ENCODE measurements at places on chromosomes 16 and 17.
A peak's percentile ranks its signal among the peaks of the same experiment; 100 is the strongest.

DNA sequence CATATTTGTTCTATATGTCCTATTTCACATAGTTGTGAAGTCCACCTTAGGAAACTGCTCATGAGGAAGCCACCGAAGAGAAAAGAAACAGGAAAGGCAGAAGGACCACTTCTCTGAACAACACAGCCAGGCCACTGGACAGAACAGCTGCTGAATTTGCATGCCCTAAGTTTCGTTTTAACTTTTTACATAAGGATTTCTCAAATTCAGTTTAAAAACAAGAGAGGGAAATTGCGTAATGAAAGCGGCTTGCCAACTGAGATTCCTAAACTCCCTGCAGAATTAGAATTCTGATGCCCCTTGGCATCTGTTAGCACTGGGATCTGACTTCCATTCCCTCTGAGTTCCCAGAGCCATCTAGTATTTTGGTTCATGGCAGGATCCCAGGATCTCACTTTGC lies 5.0 kb upstream of the CCL8 start:
- no peak for DNase-seq

DNA sequence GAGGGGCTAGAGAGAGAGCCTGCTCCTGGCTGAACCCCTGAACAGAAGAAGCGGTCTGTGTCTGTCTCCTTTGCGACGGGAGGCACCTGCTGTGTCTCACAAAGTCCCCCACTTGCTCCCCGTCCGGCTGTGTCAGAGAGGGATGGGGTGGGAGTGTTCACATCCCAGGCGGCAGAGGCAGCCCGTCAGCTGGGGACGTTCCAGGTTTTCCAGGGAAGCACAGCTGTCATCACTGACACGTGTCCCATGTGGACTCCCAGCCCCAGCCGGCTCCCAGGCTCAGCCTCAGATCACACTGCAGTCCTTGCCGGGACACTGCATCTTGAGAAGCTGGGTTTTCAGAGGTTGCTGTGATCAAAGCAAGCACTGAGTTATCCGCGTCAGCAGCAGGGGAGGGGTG lies 1.6 kb downstream of the TELO2 start:
- no peak for DNase-seq

DNA sequence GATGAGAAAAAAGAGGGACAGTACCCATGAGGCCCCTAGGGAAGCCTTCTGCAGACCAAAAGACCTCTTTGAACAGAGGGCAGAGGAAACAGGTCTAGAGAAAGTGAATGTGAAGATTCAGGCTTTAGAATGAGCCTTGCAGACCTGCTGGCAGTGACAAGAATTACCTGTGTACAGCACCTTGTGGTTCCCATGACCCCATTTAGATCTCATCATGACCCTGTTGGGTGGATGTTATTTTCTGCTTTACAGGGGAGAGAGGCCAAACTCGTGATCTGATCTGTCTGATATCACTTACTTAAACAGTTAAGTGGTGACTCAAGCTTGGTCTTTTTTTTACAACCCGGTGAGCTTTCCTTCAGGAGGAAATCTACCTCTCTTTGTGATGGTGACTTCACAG lies 81.9 kb downstream of the UTP18 start:
- no peak for DNase-seq

DNA sequence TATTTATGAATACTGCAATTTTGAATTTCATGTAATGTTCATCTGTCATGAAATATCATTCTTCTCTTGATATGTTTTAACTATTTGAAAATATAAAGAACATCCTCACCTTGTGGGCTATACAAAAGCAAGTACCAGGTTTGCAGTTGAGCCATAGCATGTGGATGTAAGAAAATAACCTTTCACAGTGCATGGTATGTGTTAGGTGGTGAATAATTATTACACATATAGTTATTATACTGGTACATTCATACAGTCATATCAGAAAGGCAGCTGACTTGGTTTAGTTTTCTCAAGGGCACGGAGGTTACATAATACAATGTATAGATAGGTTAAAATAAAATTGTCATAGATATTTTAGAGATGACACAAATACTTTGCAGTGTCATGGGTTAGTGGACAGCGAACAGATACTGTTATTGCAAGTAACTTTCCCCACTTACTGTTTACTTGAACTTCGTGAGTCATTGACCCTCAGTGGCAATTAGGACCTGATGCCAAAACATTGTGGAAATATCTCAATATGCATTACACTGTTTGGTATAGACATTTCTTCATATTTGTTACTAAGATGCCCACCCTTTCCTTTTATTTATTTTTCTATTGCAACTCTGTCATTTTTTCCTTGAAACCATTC lies 445.4 kb upstream of the GOT2 start:
- no peak for DNase-seq

- no peak for DNase-seq
Observed at GRCh38 chr17:55666806-55667205, 55.9 kb downstream of the TMEM100 start.

GRCh38 chr17:76106703-76107102 lies 3.1 kb upstream of the EXOC7 start:
- DNase-seq: no peak

- DNase-seq: no peak
Observed at GRCh38 chr17:55694286-55694910, 28.3 kb downstream of the TMEM100 start.

- DNase-seq: no peak
Observed at GRCh38 chr17:77442976-77443747, 302.4 kb downstream of the SEC14L1 start.

DNA sequence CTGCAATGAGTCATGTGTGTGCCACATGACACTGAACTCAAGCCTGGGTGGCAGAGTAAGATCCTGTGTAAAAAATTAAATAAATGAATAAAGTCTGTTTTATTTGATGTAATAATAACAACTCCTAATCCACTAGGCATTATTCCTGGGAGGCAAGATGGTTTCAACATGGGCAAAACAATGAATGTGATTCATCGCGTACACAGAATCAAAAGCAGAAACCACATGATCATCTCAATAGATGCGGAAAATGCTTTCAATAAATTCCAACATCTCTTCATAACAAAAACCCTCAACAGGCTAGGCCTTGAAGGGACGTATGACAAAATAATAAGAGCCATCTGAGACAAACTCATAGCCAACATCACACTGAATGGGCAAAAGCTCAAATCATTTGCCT lies 195.4 kb downstream of the CDH11 start:
- DNase-seq: no peak

GRCh38 chr17:10295728-10296343 lies 77.0 kb downstream of the MYH13 start:
- DNase-seq: no peak

GRCh38 chr16:49463529-49463928 lies 89.9 kb downstream of the C16orf78 start:
- peak; percentile 68 for DNase-seq

GRCh38 chr17:4407851-4408250 lies 25.9 kb upstream of the SPNS3 start:
- DNase-seq: no peak

GRCh38 chr16:69315486-69316311 lies 4.5 kb downstream of the VPS4A start:
- no peak for DNase-seq

- no peak for DNase-seq
Observed at GRCh38 chr17:79459846-79460245, 151.0 kb downstream of the RBFOX3 start.

DNA sequence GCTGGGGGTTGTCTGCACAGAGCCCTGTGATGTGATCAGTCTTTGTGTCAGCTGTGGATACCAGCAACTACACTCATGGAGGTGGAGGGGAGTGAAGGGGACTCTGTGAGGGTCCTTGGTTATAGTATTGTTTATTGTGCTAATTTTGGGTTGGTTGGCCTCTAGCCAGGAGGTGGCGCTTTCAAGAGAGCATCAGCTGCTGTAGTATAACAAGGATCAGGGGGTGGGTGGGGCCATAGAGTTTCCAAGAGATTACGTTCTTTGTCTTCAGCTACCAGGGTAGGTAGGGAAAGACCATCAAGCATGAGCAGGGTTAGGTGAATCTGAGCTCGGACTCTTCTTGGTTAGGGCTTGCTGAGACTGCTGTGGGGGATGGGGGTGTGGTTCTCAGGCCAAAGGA lies 97.1 kb upstream of the HS3ST3A1 start:
- DNase-seq: no peak

DNA sequence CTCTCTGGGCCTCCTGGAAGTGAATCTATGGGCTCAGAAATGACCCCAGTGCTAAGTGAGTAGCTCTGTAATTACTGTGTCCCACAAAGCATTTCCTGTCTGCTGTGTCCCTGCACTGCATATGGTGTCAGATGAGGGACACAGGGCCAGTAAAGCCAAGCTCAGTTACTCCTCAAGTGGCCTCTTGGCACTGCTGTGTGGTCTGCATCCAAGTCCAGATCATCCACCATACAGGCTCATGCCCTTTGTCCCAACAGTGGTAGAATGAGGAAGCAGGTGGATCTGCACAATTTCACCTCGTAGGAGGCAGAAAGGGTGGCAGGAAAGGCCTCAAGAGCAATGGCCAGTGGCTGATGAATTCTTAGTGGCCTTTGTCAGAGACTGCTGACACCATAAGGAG lies 146.8 kb downstream of the SOX9 start:
- DNase-seq: no peak

- DNase-seq: no peak
Observed at GRCh38 chr16:80369138-80369958, 171.4 kb upstream of the DYNLRB2 start.

- no peak for DNase-seq
Observed at GRCh38 chr16:57319646-57320045, 35.2 kb upstream of the PLLP start.

DNA sequence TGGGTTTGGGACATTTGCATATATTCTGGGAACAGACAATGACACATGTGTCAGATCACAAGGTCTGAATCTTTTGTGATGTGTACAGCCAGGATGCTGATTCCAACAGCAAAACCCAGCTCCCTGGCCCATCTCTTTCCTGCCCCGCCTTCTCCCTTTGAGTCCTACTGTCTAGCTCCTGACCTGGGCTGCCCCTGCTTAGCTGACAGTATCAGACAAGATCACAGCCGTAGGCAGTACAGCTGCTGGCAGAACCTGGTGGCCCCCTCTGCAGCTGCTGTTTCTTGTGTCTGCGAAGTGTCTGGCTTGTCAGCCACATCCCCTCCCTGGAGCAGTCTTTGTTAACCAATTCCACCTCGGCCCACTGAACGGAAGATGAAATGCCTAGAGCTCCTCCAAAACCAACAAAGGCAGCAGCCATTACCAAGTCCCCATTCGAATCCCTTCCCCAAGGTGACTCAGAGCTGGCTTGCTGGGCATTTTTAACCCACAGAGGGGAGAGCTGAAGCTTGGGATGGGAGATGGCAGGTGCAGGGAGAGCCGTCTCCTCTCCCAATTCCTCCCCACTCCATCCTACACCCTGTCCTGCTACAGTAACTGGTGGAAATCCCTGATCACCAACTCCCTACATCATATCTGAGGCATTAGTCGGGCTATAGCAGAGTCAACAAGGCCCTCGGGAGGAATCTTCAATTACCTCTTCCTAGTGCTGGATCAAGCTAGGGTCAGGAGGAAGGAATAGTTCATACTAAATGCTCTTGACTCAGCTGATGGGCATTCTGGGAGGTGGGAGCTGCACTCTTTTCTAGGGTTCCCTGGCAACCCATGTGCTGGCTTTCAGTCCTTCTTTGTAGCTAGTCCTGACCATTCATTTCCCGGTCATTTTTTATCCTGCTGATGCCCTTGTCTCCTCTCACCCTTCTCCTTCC lies 5.8 kb downstream of the PIPOX start:
- no peak for DNase-seq

GRCh38 chr17:35801583-35802224 lies 6.3 kb upstream of the MMP28 start:
- DNase-seq: peak; percentile 85

DNA sequence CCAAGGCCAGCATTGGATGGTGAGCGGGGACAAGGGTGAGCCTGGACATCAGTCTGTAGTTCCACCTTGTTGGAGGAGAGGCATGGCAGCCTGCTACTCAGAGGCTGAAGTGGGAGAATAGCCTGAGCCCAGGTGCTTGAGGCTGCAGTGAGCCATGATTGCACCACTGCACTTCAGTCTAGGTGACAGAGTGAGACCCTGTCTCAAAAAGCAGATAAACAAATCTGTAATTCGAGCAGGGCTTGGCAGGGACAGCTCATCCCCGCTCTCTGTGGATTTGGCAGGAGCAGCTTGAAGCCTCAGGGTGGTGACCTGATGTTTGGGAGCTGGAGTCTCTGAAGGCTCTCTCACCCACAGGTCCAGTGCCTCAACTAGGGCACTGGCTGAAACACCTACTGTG lies 38.6 kb upstream of the ZCCHC14 start:
- no peak for DNase-seq

GRCh38 chr17:3961564-3962047 lies 2.6 kb downstream of the ATP2A3 start:
- no peak for DNase-seq

DNA sequence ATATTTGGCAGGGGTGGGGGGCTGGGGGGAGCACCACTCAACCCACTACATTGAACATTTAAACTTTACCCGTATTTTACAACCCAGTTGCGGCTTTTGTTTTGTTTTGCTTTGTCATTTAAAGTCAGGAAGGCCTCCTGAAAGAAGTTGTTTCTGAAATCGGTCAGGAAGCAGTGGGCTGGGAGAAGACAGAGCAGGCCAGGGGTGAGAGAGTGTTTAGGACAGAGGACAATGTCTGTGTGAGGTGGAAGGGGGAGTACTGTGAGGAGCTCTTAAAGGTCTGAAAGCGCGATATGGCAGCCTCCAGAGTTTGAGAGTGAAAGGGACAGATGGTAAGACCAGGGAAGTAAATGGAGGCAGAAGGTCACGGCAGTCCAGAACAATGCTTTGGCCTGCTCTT lies 6.1 kb upstream of the WFIKKN2 start:
- DNase-seq: no peak

DNA sequence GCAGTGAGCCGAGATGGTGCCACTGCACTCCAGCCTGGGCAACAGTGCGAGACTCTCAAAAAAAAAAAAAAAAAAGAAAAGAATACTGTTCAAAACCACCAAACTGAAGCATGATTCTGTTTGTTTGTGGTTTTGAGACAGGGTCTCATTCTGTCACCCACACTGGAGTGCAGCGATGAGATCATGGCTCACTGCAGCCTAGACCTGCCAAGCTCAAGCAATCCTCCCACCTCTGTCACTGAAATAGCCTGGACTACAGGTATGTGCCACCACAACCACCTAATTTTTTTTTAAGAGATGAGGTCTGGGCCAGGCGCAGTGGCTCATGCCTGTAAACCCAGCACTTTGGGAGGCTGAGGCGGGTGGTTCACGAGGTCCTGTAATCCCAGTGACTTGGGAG lies 4.3 kb downstream of the SUMO2 start:
- DNase-seq: no peak

DNA sequence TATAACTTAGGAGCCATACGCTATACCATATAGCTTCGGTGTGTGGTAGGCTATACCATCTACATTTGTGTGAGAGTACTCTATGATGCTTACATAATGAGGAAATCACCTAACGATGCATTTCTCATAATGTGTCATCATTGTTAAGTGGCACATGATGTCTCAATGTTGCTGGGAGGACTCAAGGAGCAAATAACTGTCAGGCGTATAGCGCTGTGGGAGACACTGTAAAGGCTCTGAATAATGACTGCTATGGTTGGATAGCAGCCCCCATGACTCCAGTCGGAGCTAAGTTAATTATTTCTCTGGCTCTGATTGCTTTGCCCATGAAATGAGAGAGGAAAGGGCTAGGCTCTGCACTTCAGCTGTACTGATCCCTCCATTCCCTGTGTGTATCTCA lies 197.2 kb downstream of the RGS9 start:
- no peak for DNase-seq
